ENCODE measurements at places on chromosomes 4 and X. TPM values are rescaled to one million over a fixed set of nuclear protein-coding genes. Genes with fewer than 3 reads are reported as not detected.
A peak's percentile ranks its signal among the peaks of the same experiment; 100 is the strongest.

Gene SH2D1A
- 0.39 TPM for polyA plus RNA-seq

Gene TRIM75
- not detected for polyA plus RNA-seq

Gene SMR3B
- not detected for polyA plus RNA-seq

Gene HMGN5
- 57.8 TPM for polyA plus RNA-seq

DNA sequence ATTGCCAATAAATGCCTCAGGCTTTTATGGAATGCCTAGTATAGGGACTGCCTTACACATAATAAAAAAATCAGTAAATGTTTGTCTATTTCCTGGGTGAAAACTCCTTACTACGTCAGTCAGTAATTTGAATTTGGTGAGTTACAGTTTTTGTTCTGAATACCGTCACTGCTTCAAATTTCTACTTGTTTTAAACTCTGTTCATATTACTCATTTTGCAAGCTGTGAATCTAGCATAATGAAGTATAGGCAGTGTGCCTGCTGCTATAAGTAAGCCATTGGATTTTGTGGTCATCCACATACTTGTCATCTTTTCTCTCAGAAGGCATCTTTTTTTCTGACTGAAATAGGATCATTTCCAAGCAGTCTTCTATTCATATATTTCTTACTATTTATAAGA is 43.1 kb downstream of the SYNPO2 start:
- no peak for DNase-seq

DNA sequence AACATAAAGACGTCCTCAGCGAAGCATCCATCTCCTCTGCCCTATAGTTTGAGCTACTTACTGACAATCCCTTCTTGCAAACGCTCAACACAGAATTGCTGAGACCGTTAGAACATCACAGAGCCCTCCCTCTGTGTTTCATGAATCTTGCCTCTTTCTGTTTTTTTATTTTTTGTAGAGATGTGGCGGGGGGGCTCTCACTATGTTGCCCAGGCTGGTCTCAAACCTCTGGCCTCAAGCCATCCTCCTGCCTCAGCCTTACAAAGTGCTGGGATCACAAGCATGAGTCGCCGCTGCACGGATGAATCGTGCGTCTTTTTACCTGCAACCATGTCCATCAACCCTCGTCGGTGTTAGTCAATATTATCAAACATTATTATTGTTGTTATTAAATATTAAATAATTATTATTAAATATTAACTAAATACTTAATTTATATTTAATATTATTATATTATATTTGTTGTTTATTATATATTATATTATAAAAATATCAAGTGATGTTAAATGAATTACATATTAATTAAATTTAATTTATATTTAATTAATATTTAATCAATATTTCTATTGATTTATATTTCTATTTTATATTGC is 200.7 kb downstream of the CRLF2 start:
- DNase-seq, result no peak

GRCh38 chr4:183242291-183242690 is 77.8 kb downstream of the CLDN22 start:
- DNase-seq, result no peak

- no peak for DNase-seq
Observed at GRCh38 chr4:129167640-129168260, 71.8 kb downstream of the C4orf33 start.

DNA sequence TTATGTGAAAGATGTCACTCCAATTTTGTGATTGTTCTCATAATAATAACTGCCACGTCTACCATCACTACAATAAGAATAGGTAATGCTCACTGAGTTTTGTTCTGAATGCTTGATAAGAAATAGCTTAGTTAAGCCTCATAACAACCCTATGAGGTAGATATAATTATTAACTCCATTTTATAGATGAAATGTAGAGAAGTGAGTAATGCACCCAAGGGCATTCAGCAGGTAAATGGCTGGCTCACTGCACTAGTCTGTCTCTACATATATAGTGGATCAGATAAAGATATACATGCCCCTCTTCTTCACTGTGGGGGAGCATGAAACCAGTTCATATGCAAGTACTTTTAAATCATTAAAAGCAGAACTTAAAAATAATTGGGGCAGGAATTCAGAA is 65.8 kb upstream of the SLC4A4 start:
- DNase-seq, result no peak

DNA sequence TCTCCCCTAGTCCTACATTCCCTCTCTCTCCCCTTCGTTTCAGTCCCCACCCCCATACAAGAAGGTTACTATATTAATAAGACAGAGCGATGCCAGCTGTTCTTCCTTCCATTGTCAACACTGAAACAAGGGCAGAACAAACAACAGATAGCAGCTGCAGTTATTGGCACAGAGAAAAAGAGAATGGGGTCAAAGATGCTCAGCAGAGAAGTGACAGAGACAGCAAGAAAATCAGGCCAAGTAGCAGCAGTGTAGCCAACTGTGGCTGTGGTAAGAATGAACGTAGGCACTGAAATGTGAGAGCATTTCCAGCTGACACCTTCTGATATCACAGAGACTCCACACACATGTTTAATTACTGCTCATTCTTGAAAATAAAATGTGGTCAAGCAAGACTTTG is 641.8 kb downstream of the FSTL5 start:
- peak; percentile 1 for DNase-seq

DNA sequence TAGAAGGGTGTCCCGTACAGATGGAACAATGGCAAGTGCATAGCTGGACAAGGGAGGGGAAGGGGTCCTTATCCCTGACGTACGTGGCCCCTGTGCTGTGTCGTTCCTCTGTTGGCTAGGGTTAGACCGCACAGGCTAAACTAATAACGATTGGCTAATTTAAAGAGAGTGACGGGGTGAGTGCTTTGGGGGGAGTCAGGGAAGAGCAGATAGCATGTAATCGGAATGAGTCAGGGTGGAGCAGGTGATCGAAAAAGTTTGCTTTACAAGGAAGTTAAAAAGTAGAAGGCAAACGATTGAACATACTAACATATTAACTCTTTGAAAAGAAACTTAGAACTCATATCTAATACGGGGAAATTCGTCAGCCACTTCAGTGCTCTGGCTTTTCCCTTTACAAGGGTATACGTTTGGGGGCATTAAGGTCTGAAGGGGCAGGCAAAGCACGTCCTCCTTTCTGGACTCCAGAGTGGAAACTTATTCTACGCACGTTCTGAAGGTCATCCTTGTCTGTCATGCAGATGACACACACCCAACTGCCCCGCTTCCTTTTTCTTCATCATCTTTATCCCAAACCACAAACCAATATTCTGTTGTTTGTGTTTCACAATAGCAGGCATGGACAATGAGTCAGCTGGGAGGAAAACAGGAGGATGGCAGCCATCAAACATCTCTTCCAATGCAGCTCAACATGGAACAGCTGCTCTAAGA is 10.2 kb upstream of the CRLF2 start:
- no peak for DNase-seq

- no peak for DNase-seq
Observed at GRCh38 chr4:66430856-66431255, 760.6 kb upstream of the EPHA5 start.

DNA sequence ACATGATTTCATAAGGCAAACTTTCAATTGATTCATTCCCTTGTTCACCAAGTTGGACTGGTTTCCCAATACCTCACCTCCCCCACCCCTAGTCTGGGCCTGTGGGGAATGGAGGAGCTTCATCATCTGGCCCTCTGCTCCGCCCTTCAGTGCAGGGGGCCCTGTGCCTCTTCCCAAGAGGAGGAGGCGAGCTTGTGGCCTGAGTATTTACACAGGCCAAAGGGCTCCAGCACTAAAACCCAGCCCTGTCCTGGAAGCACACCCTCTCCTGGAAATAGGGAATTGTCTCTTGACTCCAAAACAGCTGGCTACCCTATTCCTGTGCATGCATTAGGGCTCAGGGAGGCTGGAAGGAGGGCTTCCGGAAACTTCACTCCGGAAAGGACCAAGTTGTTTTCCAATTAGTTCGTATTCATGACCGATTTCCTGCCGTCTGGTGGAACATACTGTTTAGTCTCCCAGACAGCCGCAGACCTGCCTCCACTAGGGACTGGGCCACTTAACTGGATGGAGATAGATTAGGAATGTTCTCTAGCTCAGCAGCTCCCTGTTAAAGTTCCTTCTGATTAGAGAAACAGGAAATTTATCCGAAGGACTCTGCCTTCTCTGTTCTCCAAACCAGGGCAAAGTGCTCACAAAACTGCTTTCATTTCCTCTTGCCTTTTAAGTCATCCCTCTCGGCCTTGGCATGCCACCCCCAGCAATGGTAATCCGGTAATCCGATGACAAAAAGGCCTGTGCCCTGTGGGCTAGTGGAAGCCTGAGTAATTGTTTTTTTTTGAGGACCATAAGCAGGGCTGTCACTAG is 5.8 kb downstream of the SRPX2 start:
- no peak for DNase-seq

DNA sequence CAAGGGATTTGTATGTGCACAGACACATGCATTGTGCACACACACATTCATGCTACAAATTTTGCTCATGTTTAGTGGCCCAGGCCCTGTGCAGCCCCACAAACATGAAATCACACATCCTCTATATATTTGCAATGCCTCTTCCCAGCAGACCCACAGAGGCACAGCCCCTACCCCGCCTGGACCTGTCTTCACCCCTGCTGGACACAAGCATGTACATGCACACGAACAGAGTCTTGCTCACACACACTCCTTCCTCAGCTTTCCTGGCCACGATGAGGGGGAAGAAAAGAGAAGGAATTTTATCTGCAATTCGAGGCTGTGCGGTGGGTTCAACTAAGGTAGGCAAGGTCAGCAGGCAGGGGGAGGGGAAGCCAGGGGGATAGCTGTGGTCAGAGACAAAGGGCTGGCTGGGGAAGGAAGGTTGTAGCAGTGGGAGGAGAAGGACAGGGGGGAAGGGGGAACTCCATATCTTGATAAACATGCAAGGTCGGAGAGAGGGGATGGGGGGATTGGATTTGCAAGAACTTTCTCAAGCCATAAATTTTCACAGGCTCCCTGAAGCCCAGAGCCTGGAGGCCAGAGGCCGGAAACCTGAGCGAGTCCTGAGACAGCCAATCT is 156.4 kb downstream of the EFNB1 start:
- DNase-seq, result no peak

DNA sequence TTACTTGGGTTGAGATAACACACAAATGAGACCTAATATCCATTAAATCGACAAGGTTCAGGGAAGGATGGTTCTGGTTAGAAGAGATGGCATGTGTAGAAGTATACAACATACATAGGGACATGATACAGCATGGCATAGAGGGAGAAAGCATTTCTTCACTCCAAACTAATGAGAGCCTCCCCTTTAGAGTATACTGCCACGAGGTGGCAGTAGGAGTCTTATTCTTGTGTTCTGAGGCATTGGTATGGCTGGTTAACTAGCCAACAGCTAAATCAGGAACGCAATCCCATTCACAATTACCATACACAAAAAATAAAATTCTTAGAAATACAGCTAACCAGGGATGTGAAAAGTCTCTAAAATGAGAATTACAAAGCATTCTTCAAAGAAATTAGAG is 29.1 kb upstream of the TRO start:
- DNase-seq, result no peak

DNA sequence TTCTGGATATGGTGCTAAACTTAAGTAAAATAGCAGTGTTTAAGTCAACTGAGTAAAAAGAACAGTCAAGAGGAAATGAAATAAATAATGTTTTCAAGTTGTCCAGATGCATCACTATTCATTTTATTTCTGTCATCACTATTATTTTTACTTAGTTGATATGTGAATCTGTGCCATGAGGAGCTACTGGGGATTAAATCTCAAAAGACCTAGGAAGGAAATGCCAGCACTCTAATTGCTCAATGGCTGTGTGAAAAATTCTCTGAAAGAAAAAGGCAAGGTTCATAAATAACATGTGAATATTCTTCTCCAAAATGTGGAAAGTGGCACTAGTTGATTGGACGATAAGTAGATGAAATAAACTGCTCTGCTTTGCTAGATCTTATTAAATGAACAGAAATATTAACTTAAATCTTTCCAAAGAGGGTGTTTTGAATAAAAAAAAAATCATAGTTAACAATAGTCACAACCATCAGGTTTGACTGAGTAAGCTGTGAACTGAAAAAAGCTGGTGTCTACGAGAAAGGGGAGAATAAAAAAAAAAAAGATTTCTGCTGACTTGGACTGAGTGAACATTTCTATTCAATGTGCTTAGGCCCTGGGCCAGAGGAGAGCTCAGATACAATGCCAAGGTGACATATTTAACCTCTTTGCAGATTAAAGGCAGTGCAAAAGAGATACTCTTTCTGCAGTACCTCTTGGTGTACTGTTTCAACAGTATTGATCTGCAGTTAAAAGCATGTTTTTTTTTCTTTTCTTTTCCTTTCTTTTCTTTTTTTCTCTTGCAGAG is 1.6 kb downstream of the SPARCL1 start:
- DNase-seq, result no peak

GRCh38 chrX:440636-441035 is 53.9 kb upstream of the PPP2R3B start:
- no peak for DNase-seq

- DNase-seq, result no peak
Observed at GRCh38 chrX:132171478-132171877, 43.7 kb upstream of the FRMD7 start.

Measured in right renal cortex interstitium (tissue), 3 donors.